ENCODE measurements at places on chromosomes 3 and 15.

- DNase-seq = no peak
Measured at GRCh38 chr15:71476823-71477222, 333.5 kb upstream of the NR2E3 start.

DNA sequence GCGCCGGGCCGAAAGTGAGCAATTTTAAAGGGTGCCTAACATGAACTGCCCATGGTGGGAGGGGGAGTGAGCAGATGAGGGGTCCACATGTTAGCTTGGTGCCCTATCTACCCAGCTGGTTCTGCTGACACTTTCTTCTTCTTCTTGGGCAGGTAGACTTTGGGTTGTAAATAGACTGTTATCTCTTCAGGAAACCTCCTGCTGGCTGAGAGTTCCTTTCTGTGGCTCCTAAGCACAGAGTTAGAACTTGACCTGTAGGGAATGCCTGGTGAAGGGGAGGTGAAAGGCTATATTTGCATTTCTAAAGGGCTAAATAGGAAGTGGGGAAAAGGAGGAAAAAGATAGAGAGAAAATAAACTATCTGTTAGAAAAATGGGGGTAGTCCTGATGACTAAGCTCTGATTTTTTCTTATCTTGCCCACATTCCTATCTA, 521.4 kb upstream of the TGFBR2 start:
- DNase-seq = no peak

DNA sequence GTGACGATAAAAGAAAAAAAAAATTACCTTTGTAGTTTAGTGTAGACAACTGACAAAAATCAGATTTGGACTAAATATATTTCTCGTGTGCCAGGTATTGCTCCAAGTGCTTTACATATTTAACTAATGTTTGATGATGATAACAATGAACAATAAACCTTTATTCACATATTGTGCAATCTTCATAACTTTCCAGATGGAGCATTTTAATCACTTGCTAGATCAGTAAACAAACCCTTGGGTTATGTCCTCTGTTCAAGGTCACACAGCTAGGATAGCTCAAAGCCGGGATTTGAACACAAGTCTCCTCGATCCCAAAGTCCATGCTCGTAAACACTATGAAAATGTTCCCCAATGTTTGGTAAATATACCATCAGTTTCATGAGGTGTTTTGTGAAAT, 14.5 kb downstream of the NCEH1 start:
- no peak for DNase-seq

DNA sequence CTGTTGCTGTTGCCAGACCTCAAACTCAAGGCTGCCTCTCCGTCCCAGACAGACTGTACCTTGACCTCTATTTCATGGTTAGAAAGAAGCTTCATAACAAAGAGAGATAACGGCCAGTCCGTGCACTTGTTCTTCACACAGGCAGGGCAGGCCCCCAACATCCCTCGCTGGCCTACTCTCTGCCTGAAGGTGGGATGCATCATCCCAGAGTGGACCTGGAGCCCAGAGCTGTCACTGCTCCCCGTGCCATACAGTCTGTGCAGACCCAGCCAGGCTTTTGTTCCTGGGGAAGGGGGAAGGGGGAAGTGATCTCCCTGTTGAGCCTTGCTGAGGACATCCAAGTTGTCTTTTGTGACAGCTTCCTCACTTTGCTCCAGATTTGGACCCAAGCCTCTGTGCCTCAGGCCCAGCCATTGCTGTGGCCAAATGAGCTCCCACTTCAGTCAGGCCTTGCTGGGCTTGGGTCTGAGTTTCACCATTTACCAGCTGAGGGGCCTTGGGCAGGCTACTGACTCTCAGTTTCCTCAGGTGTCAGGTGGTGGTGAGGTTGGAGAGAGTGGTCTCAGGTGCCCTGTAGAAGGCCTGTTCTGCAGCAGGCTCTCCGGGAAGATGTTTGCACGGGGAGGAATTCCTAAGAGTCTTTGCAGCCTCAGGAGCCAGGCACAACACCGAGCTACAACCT, 141.6 kb downstream of the DNAJB8 start:
- no peak for DNase-seq

- DNase-seq = no peak
Measured at GRCh38 chr15:71807125-71807629, 3.2 kb upstream of the NR2E3 start.

- no peak for DNase-seq
Measured at GRCh38 chr3:14412831-14413380, 10.5 kb downstream of the SLC6A6 start.

GRCh38 chr3:159929171-159930141, 59.2 kb upstream of the IL12A start:
- peak; percentile 39 for DNase-seq

GRCh38 chr3:171183042-171183441, 156.5 kb upstream of the SLC2A2 start:
- DNase-seq = no peak

DNA sequence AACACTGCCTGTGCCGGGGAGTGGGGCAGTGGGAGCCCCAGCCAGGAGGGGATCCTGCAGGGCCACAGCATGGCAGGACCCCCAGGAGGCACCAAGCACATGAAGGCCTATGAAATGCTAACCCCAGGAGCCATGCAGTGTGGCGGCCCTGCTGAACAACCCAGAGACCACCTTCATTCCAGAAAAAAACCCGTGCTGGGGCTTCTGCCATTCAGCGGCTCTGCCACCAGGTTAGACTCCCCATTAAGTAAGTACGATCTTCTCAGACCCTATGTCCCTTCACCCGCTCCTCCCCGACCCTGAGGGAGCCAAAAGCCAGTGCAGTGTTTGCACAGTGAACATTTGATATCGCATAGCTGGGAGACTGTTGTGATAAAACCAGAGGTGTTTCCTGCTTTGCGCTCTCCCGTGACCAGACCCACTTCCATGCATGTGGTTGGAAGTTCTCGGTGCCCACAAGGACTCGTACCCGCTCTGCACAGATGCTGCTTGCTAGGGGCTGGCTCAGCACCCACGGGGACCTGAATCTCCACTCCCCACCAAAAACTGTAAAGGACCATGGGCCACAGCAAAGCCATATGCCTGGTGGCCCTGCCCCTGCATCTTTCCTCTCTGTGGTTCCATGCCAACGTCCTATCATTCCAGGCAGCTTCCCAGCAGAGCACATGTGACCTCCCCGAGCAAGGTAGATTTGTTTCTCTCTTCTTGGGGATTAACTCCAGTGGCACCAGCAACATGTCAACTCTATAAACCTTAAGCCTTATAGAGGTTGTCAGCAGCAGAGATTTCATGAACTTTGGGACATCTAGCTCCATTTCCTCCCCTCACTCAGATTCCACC, 5.3 kb downstream of the PLA2G4D start:
- no peak for DNase-seq

DNA sequence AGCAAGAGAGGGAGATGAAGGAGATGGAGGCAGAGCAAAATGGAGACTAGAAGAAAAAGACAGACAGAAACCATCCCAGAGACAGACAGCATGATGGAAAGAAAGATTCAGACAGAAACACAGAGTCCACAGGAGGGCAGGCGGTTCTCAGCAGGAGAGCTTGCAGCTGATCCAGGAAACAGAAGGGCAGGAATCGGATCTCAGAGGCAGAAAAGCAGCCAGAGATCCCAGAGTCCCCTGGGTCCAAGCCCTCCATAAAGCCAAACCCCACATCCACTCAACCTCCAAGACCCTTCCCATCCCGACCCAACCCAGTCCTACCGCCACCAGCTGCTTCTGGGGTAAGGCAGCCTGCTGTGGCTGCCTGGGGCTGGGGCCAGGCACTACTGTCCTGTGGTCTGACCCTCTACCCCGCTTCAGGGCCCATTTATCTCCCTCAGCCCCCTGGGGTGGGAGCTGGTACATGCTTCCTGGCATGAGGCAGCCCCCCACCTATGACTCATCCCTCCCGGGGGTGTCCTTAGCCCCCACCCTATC, at the start of gene UCN2:
TSS of gene UCN2 (minus strand) at position 400 of the 537 bp plus-strand sequence. CDS start 657 bp downstream, outside the sequence.
- peak; percentile 61 for DNase-seq

GRCh38 chr3:60652829-60653228, 598.4 kb downstream of the FHIT start:
- no peak for DNase-seq

DNA sequence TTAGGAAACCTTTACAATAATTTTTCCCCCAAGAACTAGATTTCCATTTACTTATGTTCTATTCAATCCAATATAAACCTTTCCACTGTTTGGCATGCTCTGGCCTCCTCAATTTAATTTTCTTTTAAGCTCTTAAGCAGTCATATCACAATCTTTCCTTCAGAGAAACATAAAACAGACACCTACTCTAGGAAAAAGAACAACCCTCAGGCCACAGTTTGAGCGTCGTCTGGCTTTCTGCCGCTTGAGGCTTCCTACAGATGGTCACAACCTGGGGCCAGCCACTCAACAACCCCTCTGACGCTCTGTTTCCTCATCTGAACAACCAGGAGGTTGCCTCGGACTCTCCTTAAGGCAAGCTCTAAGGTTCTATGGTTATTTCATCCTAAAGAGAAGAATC, 143.3 kb downstream of the ADAMTS17 start:
- no peak for DNase-seq

- DNase-seq = no peak
Measured at GRCh38 chr3:154301561-154301960, 22.7 kb downstream of the DHX36 start.

DNA sequence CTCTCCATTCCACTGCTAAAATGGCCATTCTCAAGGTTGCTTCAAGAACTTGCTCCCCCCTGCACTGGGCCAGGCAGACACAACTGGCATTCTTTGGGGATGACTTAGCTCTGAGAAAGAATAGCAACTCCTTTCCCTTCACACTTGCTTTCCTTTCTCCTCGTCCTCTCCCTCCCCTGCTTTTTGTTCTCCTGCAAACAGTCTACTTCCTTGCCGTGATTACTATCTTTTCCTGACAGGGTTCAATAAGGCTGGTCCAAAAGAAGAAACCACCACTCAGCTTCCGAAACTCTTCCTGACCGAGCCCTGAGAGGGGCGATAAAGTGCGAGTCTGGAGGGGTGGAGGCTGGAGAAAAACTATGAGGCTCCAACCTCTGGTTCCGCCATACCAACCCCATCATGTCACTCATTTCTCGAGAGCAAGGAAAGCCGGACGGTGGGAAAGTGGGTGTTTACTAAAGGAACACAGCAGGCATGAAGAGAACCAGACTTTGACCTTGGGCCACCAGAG, 5.0 kb downstream of the AMOTL2 start:
- no peak for DNase-seq

DNA sequence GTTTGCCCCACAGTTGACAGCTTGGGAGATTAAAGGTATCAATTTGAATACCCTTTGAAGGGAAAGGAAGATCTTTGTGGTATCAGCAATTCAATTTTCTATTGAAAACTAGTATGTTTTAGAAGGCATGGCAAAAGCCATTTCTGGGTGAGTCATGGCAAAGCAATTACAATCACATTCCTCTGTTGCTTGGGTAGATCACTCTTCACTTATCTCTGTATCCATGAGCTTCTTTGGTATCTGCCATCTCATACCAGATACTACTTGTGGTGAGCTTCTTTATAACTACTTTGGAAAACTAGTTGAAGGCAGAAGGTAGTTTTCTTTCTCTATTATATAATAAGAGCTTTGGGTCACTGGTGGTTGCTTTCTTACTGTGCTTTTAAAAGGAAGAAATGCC, 28.3 kb upstream of the LSAMP start:
- DNase-seq = no peak

Measured in SW480 (cell line).